ENCODE measurements at places on chromosomes 3 and 15. TPM values are rescaled to one million over a fixed set of nuclear protein-coding genes. Genes with fewer than 3 reads are reported as not detected.

The CCR8 gene
- total RNA-seq, result not detected

The OR4F6 gene
- not detected for total RNA-seq

The UCN2 gene
- 25.1 TPM for total RNA-seq

The KCNMB2 gene
- total RNA-seq, result not detected

The NOP10 gene
- total RNA-seq, result 266 TPM

The CCNB2 gene
- 48.0 TPM for total RNA-seq

The SLC30A4 gene
- 11.6 TPM for total RNA-seq

The PTPN23 gene
- 20.6 TPM for total RNA-seq

The CPNE9 gene
- total RNA-seq, result not detected

The MYEF2 gene
- total RNA-seq, result 7.2 TPM

The TGM4 gene
- not detected for total RNA-seq

The SERPINI2 gene
- not detected for total RNA-seq

The RIOX2 gene
- total RNA-seq, result 35.6 TPM

The CFAP92 gene
- 0.14 TPM for total RNA-seq

The C2CD4A gene
- not detected for total RNA-seq

The USF3 gene
- 10.6 TPM for total RNA-seq

The UROC1 gene
- total RNA-seq, result not detected

The TUSC7 gene
- not detected for total RNA-seq

The TXNRD3 gene
- 5.3 TPM for total RNA-seq

The MKRN3 gene
- 3.9 TPM for total RNA-seq

The REC114 gene
- not detected for total RNA-seq

The SYNPR gene
- total RNA-seq, result not detected
